Suppressor macrophage treated with lipopolysaccharide for 1 hour (primary cell): ENCODE measurements at places on chromosomes 11 and 22.

DNA sequence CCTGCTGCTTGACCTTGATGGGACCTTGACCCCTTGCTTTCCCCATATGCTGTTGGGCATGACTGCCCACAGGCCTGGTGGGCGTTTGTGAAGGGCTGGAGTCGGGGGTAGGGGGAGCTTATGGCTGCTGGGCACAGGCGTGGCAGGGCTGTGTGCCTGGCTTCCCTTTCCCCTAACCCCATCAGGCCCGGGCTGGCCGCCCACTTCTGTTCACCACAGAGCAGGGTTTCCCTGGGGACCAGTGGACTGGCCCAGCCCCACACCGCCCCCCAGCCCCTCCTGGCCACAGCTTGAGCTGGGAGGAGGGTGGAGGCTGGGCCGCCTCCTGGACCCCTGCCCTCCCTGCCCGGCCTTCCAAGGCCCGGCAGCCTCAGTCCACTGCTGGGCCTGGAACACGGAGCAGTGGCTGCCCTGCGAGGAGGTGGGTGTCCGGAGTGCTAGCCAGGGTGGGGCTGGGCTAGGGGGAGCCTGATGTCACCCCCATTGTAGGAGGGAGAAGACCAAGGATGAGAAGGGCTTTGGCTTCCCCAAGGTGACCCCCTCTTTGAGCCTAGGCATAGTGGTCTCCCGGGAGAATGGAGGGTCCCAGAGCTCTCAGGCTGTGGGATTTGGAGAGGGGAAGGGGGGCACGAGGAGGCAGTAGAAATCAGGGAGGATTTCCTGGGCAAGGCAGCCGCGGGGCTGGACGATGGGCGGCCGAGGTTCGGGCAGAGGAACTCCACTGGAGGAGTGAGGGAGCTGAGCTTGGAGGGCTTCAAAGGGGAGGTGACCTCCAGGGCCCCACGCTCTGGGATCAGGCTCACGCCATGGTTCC, at the start of gene AIFM3:
AIFM3 (plus strand) TSS at position 373 of the 814 bp plus-strand sequence. CDS start 690 bp downstream, outside the sequence.
- no peak for DNase-seq

DNA sequence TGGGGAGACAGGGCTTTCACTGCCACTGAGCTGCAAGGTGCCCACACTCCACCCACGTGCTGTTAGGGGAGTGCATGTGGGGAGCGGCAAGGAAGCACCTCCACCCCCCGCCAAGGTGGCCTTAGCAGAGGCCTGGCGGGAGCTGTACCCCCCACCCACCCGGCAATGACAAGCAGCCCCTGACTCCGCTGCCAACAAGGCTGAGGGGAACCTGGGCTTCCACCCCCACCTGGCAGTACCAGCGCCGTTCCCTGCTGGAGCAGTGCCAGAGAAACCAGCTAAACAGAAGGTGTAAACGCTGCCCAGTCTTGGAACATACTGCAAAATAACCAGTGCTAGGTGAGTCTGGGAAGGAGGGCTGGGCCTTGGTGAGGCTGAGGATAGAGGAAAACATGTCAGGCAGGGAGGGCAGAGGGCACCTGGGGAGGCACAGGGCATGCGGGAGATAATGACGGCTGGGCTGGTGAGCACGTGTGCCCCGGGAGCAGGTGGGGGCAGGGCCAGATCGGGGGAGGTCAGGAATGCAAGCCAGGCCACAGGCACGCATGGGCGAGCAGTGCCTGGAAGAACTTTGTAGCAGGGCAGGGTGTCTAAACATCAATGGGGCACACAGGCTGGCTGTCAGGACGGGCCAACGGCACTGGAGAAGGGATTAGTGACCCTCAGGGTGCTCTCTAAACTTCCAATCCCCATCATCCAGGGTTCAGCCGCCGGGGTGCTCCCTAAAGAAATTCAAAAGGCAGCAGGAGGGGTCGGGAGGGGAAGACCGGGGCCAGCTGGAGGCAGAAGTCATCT, 6.6 kb downstream of the CERK start:
- no peak for DNase-seq

DNA sequence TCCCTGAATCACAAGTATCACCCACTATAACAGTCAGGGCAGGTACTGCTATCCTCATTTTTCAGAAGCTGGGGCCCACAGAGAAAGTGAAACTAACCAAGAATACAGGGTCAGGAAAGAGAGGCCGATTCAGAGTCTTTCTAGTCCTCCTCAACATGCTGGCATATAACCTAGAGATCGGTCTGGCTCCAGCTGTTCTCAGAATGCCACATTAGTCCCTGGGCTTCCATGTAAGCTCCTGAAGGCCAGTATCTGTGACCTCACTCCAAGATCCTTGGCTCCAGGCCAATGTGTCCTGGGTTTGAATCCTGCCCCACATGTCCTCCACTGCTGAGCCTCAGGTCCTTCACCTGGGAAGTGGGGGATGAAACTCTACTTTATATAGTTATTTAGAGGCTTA, 50.4 kb downstream of the TENM4 start:
- DNase-seq, result no peak

- DNase-seq, result peak; percentile 17
Observed at GRCh38 chr11:14973621-14974514, 1.7 kb upstream of the CALCA start.

GRCh38 chr22:23504516-23504915, 75.6 kb downstream of the IGLL1 start:
- no peak for DNase-seq

- DNase-seq, result no peak
Observed at GRCh38 chr22:49396817-49397216, 430.9 kb downstream of the BRD1 start.

DNA sequence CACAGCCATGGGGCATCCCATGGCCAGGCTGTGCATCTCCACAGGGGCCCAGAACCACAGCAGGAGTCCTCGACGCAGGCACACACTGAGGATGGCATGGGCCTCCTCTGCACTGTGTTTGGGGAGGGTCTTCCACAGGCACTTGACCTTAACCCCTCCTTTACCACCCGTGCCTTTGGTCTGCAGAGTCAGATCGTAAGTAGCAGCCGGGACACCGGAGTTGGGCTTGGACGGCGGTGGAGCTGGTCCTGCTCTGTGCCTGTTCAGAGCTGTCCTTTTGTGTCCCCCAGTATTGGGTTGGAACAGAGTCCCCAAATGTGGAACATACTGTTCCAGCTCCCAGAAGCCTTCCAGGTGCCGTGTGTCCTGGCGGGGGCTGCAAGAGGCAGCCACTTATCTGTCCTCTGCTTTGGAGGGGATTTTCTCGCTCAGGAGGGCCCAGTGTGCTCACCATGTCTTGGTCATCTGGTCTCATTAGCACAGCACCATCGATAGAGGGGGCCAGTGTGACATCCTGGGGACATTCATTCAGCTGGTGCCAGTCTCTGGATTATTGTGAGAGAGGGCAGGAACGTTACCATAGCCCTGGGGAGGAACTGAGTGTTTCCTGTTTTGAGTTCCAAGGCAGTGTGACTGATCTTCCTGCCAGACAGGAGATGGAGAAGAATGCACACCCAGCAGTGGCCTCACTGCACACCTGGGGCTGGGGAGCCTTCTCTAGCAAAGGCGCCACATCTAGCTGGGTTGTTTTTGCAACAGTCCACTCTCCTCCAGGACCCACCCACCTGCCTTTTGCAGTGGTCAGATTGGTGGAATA, 12.4 kb downstream of the CRELD2 start:
- DNase-seq, result peak; percentile 92

GRCh38 chr11:32890843-32891656, 1.6 kb upstream of the QSER1 start:
- DNase-seq, result no peak

DNA sequence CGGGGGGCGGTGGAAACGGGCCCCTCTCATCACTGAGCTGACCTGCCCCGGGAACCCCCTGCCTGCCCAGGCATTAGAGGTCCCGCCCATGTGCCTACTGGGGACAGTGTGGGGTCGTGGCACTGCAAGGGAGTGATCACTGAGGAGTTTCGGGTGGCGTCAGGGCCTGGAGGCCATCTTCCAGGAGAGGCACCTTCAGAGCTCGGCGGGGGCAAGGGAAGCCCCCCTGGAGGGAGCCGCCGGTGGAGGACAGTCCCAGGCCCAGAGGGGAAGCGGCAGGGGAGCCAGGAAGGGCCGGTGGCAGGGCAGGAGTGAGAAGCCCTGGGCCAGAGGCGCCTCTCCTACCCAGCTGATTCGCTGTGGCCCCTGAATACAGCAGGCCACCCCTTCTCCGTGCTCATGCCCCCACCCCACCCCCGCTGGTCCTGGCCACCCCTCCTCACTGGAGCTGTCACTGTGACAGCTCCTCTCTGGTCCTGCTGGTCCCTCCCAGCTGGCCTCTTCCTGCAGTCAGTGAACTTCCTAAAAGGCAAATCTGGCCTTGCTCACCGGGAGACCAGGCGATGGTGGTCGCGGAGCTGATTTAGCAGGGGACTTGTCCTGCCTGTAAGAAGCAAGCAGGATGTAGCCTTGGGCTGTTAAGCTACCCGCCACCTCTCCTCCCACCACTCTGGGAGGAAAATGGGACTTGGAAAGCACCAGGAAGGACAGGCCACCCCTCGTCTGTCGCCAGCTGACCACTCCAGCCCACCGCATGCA, 2.0 kb upstream of the MAPK11 start:
- no peak for DNase-seq

- DNase-seq, result peak; percentile 38
Observed at GRCh38 chr11:27524155-27524554, 17.6 kb upstream of the LIN7C start.

- DNase-seq, result no peak
Observed at GRCh38 chr11:94972700-94973098, 657 bp downstream of the CWC15 start.

- no peak for DNase-seq
Observed at GRCh38 chr11:74015919-74016684, 7.2 kb upstream of the UCP3 start.

DNA sequence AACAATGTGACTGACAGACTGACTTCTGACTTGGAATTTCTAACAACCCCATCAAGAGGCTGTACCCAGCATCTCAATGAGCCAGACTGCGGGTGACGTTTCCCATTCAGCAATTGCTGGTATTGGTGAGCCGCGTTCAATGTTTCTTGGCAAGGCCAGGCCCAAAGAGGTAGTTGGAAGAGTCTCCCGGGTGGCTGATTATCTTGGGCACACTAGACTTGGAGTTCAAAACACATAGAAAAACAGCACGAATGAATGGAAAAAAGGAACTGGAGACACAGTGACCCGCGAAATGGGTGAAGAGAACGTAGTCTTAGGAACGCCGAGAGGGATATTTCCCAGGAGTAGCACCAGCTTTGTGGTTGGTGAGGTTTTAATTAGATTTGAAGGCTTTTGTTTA, 115.7 kb downstream of the RPS6KA4 start:
- no peak for DNase-seq

DNA sequence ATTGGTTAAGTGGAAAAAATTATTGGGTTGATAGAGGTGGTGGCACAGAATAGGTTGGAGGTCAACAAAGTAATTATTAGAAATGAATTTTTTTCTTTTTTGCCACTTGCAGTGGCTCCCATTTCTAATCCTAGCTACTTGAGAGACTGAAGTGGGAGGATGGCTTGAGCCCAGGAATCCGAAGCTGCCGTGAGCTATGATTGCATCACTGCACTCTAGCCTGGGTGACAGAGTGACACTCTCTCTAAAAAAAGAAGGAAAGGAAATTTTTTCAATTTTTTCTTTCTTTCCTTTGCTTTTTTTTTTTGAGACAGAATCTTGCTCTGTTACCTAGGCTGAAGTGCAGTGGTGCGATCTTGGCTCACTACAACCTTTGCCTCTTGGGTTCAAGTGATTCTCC, 2.2 kb upstream of the BCO2 start:
- DNase-seq, result peak; percentile 24

GRCh38 chr11:12075822-12076821, 34.3 kb upstream of the MICAL2 start:
- no peak for DNase-seq

DNA sequence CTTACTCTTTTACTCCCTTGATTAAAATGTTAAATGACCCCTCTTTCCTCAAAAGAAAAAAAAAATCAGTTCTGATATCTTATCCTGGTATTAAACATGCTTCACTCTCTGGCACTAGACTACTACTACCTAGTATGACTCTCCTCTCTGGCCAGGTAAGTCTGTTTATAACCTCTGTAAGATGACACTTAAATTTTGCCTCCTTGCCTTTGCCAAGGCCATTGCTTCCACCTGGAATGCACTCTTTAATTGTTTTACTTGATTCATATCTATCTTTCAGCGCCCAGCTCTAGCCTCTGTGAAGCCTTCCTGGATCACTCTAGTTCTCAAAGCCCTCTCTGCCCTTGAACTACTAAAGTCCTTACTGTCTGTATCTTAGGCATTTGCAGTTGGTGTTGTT, 170.4 kb downstream of the ETS1 start:
- no peak for DNase-seq

- peak; percentile 50 for DNase-seq
Observed at GRCh38 chr11:117884994-117885393, 8.5 kb upstream of the FXYD6 start.
